GM13977 (cell line): ENCODE measurements at places on chromosomes 7 and 10.

DNA sequence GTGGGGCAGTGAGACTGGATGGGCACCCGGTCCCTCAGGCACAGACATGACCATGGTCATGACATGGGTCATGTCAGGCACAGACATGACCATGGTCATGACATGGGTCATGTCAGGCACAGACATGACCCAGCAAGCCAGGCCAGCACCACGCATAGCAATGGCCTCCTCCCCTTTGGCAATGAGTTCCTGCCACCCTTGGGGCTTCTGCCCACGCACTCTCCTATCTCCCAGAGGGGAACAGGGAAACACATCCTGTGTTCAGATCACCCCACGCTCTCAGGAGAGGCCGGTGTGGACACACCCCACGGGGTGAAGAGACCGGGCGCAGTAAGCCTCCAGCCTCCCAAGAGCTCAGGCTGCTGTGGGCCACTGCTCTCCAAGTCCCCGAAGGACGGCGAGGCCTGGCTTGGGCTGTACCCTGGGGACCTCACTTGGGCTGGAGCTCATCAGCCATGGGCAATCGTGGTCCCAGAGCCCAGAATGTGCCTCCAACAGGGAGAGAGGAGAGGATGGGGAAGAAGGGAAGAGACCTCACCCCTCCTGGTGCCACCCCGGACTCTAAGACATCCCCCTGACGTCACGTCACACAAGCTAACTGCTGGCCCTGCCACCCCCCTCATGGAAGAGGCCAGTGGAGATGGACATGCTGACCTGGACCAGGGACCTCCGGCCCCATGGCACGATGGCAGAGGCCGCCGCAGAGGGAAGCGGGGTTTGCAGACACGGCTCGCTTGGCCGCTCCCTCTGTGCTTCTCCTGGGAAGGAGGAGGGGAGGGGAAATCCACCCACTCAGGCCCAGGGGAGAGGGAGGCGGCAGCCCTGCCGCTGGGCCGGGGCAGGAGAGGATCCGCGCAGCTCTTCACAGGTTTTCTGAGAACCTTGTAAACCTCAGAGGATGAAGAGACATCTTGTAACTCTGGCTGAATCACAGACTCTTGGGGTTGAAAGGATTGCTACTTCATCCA is 269.6 kb downstream of the ELFN1 start:
- DNase-seq: no peak

GRCh38 chr10:71293446-71294084 is 25.5 kb upstream of the SLC29A3 start:
- DNase-seq: no peak

- no peak for DNase-seq
Measured at GRCh38 chr10:16155834-16156233, 281.0 kb upstream of the PTER start.

DNA sequence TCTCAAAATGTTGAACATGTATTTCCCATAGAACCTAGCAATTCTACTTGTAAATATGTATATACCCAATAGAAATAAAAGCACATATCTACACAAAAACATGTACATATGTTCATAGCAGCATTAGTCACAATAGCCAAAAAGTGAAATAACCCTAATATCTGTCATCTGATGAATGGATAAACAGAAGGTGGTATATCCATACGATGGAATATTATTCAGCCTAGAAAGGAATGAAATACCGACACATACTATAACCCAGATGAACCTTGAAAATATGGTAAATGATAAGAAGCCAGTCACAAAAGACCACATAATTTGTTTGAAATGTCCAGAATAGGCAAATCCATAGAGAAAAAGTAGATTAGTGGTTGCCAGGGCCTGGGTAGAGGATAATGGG is 87.9 kb downstream of the MCU start:
- no peak for DNase-seq

- DNase-seq: no peak
Measured at GRCh38 chr10:106224676-106225075, 939.8 kb downstream of the SORCS1 start.

- peak; percentile 29 for DNase-seq
Measured at GRCh38 chr7:7959979-7960670, 8.5 kb upstream of the GLCCI1 start.

DNA sequence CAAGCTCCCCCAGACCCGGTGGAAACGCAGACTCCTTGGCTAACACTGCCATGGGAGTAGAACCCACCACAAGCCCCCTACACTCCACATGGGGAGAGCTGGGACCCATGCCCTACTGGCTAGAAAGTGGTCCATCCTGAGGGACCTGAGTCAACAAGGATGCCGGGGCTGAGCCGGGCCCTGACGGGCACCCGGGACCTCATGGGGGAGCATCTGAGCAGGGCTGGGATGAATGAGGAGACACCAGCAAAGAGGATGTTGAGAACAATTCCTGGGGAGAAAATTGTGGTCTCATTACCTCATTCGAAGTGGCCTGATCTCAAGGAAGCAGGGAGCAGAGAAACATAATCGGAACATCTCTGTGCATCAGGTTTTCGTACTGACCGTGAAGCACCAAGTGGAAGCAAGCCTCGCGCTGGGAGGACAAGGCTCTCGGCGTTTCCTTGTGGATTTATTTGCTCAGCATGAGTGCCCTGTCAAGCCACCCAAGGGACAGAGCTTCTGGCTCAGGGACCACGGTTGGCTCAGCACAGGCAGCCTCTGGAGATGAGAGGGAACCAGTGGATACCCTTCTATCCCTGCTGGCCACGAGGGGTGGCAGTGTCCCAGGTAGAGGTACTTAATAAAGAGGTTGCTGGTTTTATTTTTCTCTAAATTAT is 132.2 kb upstream of the FAM20C start:
- DNase-seq: no peak

DNA sequence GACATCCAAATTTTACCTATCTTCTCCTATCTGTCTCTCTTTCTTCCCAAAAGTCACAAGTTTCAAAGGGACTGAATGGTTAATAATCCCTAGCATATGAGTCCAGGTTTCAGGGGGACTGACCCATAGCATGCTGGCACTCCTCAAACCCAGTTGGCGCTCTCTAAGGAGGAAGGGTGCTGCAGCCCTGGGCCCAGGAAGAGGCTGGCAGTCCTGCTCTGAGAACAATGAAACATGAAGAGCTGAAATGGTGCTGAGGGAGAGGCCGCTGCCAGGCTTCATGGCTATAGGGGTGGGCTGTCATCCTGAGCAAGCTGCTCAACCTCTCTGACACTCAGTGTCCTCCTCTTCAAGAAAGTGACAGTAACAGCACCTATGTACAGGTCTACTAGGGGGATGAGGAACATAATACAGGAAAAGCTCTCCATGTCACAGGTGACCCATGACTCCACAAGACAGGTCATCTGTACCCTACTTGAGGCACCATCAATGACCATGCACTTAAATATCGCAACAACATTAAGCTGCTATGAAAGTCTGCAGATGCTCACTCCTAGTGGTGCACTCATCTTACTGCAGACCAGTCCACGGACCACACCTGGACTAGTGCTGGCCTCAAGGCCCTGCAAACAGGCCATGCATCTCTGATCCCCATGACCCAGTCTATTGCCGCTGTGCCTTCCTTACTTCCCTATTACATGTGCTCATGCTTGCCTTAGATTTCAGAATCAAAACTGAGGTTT is 17.0 kb downstream of the COBL start:
- no peak for DNase-seq

GRCh38 chr7:30178748-30179436 is 44.1 kb downstream of the MTURN start:
- DNase-seq: no peak

GRCh38 chr10:93604146-93604545 is 3.1 kb upstream of the RBP4 start:
- DNase-seq: no peak

DNA sequence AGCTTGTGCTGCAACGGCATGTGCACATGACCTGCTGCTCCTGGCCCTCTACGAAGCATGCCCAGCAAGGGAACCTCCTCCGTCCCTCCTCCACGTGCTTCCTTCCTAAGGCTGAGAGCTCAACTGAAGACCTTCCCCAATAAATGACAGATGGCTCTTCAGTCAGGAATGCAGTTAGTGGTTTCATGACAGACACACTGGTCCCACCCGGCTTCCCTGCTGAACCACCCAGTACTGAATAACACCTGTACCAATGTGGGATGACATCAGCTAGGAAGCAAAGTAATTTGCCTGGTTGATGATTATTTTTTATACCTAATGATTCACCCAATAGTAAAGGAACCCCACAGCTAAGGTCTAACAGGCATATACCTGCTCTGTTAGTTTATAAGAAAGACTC is 69.1 kb downstream of the SCRN1 start:
- DNase-seq: no peak

GRCh38 chr10:23317416-23317815 is 27.2 kb downstream of the C10orf67 start:
- no peak for DNase-seq

DNA sequence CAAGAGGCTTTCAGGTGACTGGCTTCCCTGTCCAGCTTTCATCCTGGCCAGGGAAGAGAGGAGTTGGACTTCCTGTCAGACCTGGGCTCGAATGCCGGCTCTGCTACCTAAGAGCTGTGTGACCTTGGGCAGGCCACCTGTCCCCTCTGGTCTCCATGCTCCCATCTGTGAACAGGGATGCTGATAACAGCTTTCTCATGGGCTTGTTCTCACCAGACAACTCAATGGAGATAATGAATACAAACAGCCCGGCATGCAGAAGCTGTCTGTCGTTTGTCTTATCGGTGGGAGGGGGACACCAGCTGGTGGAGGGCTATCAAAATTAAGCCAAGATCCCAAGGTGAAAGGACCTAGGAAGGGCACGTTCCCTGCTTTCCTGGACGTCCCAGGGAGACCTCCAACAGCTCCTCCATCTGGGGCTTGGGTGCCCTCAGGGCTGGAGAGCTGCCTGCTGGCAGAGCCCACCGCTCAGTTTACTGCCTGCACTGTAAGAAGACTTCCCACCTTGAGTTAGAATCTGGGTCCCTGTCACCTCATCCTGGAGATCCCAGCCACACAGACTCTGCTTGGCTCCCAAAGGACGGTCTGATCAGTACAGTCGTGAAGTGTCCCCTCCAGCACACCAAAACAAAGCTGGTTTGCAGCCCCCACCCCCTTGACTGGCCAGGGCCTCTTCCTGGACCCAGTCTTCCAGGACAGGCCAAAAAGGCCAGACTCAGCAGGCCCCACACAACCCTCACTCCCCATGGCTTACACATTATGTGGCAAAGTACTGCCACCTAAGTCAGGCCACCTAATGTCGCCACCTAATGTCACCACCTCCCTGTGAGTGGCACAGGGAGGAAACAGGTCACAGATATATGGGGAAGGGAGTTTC is 40.9 kb downstream of the PPIF start:
- DNase-seq: no peak

- no peak for DNase-seq
Measured at GRCh38 chr7:20083781-20084180, 133.4 kb downstream of the MACC1 start.

DNA sequence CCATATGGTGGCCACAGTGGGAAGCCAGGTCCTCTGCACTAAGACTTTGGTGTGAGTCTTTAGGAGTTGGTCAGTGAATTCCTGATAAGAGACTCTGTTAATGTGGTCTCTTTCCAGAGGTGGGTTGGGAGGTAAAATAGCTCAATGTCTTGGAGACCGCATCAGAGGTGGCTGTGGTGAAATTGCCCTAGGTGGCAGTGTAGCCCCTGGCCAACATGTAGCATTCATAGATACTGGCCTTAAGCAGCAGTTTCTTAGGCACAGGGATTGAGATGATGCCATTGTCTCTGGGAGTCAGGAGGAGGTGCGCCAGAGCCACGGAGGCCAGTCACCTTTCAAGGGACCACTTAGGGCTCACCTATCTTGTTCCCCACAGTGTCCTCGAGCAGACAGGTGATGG is 202.8 kb downstream of the CREB5 start:
- no peak for DNase-seq

DNA sequence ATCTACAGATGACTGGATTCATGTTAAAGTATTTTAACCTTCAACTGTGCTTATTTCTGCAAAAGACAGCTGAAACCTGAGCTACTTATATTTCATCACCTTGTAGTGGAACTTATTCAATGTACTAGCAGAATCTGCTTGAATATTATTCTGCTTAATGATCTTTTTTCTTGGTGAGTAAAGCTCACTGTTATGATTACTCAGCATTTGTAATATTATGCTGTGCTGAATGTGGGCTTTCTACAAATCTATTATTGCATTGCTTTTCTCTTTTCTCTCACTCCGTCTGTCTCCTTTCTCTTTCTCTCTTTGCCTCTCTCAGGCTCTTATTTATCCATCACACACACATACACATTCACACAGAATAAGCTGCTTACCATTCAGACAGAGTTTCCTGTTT is 98.7 kb upstream of the TMEM196 start:
- no peak for DNase-seq

GRCh38 chr10:93085272-93085859 is 11.7 kb downstream of the CYP26A1 start:
- no peak for DNase-seq

- no peak for DNase-seq
Measured at GRCh38 chr7:255038-255435, 34.9 kb upstream of the FOXL3 start.

- no peak for DNase-seq
Measured at GRCh38 chr7:49928787-49929186, 155.3 kb downstream of the VWC2 start.

DNA sequence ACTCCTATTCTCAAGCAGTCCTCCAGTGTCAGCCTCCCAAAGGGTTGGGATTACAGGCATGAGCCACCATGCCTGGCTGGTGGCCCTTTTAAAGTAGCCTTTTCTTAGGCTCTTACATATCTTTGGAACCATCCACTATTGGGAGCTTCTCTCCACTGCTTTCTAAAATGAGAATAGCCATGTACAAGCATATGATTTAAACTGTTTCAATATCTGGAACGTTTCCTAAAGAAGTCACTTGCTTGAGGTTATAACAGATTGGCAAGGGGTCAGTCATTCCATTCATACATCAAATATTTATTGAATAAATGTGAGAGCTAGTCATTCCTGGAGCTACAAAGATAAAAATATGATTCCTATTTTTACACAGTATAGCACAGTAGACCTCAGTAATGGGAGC is 97.4 kb upstream of the LRGUK start:
- no peak for DNase-seq

DNA sequence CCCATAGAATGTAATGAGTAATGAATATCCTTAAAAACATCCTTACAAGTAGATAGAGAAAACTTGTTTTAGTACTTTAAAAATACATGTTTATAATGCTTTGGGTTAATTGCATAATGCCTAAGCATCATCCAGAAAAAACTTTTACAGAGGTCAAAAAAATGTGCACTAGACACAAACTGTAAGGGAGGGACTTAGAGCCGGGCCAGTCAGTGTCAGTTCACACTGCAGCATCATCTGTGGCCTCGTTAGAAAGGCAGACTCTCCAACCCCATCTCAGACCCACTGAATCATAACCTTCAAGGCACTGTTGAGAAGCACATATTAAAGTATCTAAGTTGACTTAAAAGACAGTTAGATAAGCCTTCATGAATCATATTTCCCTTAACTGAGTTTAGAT is 230.1 kb upstream of the PRPS1L1 start:
- DNase-seq: no peak

DNA sequence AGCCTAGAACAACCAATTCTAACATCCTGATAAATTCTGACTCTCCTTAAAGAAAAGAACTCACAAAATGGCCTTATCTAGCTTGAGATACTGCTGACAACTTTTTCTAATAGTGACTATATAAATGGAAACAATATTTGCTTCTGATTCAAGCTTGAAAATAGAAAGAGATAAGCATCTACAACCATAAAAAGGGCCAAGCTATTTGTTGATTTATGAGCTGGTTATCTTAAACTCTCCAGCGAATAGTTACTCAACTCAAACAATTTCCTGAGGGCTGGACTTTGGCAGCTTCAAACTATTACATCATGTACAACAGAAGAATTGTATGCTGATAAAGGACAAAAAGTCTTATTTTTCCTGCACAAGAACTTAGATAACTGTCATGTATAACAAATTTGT is 4.6 kb downstream of the USP54 start:
- no peak for DNase-seq

GRCh38 chr10:96025566-96025965 is 17.8 kb upstream of the CCNJ start:
- no peak for DNase-seq
